ENCODE measurements at places on chromosomes 4 and X. TPM values are rescaled to one million over a fixed set of nuclear protein-coding genes. Genes with fewer than 3 reads are reported as not detected.

DNA sequence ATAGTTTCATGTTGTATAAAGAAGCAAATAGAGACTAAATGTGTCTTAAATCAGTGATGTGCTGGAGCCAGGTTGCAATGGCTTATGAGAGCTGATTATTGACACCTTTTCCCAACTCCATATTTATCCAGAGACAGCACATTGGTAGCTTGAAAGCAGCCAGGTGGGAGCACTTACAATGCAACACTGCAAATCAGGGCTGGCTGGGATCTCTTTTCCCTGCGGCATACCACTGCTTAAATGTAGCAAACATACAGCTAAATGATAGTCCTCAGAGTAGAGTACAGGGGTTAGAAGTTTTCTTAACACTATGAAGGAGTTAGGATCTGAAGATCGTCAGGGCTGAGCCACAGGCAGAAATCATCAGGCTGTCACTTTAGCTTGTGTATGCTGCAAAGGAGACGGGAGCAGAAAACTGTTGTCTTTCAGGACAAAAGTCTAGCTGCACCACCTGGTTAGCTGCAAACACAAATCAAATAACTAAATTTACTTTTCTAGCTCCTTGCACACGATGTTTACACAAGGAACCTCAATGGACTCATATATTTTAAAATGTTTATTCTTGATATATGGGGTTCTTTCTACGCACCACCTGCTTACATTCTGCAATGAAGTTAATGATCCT, 527.3 kb downstream of the TLL1 start:
- peaks cover 7% of the 10 kb centered on the region for H3K27me3 ChIP-seq
- no peak overlapping the region for H3K27ac ChIP-seq
- no peaks in the 10 kb centered on the region for H3K36me3 ChIP-seq
- H3K4me3 ChIP-seq: no peak overlapping the region

DNA sequence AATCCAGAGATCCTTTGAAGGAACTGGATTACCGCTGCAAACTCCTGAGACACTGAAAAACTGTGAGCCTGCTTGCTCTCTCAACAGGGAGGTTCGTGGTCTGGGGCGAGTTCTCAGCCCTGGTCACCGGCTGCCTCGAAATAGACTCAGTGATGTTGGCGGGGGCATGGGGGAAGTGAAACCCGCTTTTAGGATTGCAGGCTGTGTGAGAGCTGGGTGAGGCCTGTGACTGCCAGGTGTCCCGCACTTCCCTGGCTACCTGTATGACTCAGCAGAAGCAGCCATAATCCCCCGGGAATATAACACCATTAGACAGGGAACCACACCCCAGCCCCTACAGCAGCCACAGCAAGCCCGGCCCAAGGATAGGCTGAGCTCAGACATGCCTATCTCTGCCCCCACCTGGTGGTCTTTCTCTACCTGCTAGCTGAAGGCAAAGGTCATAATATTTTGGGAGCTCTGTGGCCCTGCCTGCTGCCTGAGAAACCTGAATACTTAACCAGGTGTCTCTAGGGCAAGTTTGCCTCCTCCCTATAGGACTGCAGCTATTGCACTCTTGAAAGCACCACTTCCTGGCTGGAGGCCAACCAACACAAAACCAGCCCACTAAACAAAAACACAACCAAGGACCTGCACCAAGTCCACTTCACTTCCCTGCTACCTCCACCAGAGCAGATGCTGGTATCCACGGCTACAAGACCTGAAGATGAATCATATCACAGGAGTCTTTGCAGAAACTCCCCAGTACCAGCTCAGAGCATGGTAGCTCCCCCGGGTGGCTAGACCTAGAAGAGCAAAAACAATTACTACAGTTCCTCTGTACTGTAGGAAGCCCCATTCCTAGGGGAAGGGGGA, 202.0 kb downstream of the RRAGB start:
- peaks cover 2% of the 10 kb centered on the region for H3K36me3 ChIP-seq
- no peaks in the 10 kb centered on the region for H3K4me1 ChIP-seq
- no peak for DNase-seq
- no peak overlapping the region for H3K4me3 ChIP-seq

DNA sequence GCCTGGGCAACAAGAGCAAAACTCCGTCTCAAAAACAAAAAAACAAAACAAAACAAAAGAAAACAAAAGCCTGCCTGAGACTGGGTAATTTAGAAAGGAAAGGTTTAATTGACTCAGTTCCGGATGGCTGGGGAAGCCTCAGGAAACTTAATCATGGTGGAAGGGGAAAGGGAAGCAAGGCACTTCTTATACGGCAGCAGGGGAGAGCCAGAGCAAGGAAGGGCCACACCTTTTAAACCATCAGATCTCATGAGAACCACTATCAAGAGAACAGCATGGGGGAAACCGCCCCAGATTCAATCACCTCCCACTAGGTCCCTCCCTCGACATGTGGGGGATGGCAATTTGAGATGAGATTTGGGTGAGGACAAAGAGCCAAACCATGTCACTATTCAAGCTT, 122.2 kb downstream of the UBE2K start:
- no peak for DNase-seq
- H3K4me3 ChIP-seq: no peak overlapping the region
- peaks cover 14% of the 10 kb centered on the region for H3K4me1 ChIP-seq
- H3K27me3 ChIP-seq: no peaks in the 10 kb centered on the region
- peaks cover 12% of the 10 kb centered on the region for H3K36me3 ChIP-seq

- H3K27me3 ChIP-seq: peaks cover 16% of the 10 kb centered on the region
- no peak overlapping the region for H3K27ac ChIP-seq
- H3K4me1 ChIP-seq: no peaks in the 10 kb centered on the region
- DNase-seq: no peak
- H3K36me3 ChIP-seq: no peaks in the 10 kb centered on the region
- no peak overlapping the region for H3K4me3 ChIP-seq
These were observed 21.9 kb downstream of the BMP3 start for GRCh38 chr4:81052119-81053068.

DNA sequence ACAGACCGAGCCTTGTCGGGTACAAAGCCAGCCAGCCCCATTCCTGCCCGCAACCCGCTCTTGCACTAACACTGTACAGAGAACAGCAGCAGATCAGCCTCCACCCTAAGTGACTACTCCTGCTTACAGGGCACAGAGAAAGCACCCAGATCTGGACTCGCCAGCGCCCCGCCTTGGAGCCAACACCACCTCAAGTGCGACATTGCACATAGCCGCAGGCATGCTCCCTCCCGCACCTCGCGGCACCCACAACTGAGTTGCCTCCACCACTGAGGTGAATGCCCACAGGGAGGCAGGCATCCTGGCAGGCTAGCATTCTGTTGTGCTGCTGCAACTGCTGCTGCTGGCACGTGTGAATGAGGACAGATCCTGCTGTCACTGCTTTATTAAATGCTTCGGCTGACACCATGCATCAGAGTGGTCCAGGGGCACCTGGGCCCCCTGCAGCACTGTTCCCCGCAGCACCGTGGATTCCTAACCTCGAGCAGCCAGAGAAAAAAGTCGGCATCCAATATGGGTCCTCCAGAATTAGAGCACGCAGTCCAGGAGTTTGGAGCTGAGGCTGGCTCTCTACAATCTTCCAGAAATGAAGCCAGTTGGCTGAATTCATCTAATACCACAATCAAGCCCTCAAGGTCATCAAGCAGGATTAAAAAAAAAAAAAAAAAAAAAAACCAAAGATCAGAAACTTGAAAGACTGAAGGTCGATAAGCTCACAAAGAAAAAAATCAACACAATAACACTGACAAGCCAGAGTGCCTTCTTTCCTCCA, 352.9 kb downstream of the GASK1B start:
- no peaks in the 10 kb centered on the region for H3K36me3 ChIP-seq
- no peaks in the 10 kb centered on the region for H3K27me3 ChIP-seq
- H3K4me3 ChIP-seq: no peak overlapping the region
- no peak overlapping the region for H3K27ac ChIP-seq
- DNase-seq: no peak

DNA sequence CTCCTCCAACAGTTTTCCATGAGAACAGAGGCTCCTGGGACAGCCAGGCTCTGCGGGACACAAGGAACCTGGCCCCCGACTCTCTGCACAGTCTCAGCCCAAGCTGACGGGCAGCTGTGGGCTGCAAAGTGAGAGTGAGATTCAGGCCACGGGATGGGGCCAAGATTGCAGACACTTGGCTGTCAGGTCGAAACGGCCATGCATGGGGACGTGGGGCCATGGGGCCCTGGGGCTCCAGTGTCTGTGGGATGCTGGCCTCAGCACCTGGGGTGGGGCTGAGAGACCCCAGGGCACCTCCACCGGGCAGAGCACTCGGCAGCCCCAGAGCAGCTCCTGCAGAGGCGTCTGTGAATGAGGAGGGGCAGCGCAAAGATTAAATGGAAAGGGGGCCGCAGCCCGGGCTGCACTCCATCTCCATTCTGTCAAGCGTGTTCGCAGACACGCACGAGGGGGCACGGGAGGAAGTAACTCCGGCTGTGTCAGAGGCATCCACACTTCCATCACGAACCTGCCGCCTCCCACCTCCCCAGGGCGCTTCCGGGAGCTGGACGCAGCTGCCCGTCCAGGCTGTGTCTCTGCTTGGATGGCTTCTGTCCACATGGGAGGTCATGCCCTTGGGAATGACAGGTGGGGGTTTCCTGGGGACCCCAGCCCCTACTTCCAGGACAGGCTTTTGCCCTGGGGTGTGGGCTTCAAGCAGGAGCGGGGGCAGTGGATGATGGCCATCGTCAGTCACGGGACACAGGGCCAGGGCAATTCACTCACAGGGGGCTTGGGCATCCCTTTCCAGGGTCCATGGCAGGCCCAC, 82.8 kb upstream of the NKX1-1 start:
- no peak for DNase-seq
- peaks cover 2% of the 10 kb centered on the region for H3K36me3 ChIP-seq
- no peaks in the 10 kb centered on the region for H3K4me1 ChIP-seq
- no peaks in the 10 kb centered on the region for H3K27me3 ChIP-seq

The GLOD5 gene
- total RNA-seq: not detected

The ITIH6 gene
- not detected for total RNA-seq
